ENCODE measurements at places on chromosomes 16 and 17. TPM values are rescaled to one million over a fixed set of nuclear protein-coding genes. Genes with fewer than 3 reads are reported as not detected.

DNA sequence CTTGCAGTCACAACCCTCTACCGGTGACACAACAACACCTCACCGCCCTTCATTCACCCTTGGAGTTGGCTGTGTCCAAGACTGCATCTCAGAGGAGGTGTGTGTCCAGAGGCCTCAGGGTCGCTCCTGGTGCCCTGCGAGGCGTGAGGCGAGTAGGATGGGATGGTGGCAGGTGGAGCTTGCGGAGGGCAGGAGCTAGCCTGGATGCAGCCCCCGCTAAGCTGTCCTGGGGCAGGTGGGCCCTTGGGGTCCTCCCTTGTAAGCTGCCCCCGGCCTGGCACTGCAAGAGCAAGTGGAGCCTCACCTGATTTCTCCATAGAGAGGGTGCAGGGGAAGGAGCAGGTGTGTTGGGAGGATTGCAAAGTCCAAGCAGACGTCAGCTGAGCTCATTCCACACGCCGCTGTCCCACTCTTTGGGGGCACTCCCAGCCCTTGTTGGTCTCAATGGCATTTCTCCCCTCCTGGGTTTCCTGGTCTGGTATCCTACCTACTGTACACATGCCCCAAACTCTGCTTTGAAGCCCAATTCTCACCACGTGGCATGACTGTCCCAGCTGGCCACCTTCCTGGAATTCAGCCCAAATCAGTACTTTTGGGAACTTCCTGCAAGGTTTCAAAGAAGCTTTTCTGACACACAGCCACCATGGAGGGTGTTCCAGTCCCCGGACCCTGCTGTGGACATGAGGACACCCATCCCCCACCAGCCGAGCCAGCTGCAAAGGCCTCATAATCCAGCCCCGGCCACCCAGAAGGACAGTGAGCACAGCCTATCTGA, 18.1 kb upstream of the ICAM2 start:
- no peak for DNase-seq

- no peak for DNase-seq
These were observed at the start of gene CACNG5 for GRCh38 chr17:66834919-66835454. Gene CACNG5 (plus strand): TSS chr17:66835117. CDS start chr17:66877333, 42,216 bp downstream.

The ZNF771 gene
- 7.9 TPM for total RNA-seq

GRCh38 chr16:71853413-71853812, 7.6 kb downstream of the ATXN1L start:
- no peak for DNase-seq

DNA sequence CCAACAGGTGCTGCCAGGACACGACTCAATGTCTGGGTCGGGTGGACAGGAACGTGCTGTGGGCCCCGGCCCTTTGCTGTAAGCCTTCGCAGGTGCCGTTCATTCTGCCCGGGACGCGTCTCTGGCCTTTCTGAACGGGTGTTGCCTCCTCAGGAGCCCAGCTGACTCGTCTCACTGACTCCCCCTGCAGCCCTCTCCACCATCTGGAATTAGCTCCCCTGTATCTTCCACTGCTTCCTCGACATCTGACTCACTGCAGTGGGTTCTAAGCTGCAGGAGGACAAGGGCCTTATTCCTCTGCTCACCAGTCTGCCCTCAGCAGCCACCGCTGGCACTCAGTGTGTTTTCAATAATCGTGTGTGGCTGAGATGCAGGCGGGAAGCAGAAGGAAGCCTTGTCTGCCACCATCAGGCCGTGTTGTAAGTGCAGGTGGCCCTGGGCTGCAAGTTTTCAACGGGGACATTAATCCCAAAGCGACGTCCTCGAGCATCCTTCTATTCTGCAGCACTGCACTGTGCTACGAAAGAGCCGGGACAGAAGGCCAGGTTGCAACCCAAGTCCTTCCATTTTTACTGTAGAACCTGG, 256.2 kb downstream of the FOXL1 start:
- DNase-seq = no peak

GRCh38 chr16:78570399-78571141, 471.1 kb downstream of the WWOX start:
- DNase-seq = no peak

The SLC43A2 gene
- total RNA-seq = 0.57 TPM

The ESRP2 gene
- total RNA-seq = 0.48 TPM

The ARHGDIG gene
- not detected for total RNA-seq

GRCh38 chr17:78313735-78314648, 45.9 kb downstream of the SOCS3 start:
- peak; percentile 82 for DNase-seq

GRCh38 chr16:9660898-9661297, 521.3 kb downstream of the GRIN2A start:
- DNase-seq = no peak

DNA sequence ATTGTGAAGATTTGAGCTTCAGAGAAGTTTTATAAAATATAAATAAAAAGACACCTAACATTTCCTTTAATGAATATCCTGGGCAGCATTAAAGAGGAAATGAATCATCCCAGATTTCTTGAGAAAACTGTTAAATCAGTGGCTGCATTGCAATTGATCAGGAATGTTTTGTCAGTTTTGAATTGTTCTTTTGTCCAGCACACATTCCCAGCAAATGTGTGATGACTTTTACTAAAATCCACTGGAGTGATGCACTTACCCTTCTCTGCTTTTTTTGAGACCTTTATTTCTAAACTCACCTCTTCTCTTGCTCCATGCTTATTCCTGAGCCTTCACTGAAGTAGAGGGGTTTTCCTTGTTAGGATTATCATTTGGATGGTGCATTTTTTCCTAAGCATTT, 1307.2 kb downstream of the CDH8 start:
- no peak for DNase-seq

DNA sequence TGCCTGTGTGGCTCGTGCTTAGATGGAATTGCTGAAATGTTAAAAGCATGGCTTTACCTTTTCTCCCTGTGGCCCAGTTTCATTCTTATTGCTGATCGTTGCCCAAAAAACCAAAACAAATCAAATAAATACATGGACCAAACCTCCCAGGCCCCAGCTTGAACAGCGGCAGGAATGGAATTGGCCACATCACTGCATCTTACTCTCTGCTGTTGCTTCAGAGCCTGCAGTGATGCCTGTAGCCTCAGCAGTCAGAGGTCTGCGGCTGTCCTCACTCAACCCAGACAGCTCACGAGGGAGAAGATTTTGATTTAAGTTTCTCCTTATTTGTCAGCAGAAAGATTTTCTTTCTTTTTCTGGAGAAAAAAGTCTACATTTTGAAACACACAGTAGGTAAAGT, 91.5 kb downstream of the NPIPB11 start:
- no peak for DNase-seq

- DNase-seq = peak; percentile 9
These were observed 99.0 kb downstream of the CCDC182 start for GRCh38 chr17:57645950-57646665.

Data from activated naive CD4-positive, alpha-beta T cell treated with anti-CD3 and anti-CD28 coated beads, Interleukin-2, amount 50 U/mL, for 72 hours (primary cell).